ENCODE measurements at places on chromosomes 2 and 18.

- peak; percentile 65 for DNase-seq
These were observed 23.3 kb downstream of the GNLY start for GRCh38 chr2:85717308-85718008.

GRCh38 chr2:85900366-85900765 is 11.6 kb upstream of the ST3GAL5 start:
- no peak for DNase-seq

- DNase-seq, result no peak
These were observed 136.8 kb upstream of the MAP3K20 start for GRCh38 chr2:172938713-172939375.

DNA sequence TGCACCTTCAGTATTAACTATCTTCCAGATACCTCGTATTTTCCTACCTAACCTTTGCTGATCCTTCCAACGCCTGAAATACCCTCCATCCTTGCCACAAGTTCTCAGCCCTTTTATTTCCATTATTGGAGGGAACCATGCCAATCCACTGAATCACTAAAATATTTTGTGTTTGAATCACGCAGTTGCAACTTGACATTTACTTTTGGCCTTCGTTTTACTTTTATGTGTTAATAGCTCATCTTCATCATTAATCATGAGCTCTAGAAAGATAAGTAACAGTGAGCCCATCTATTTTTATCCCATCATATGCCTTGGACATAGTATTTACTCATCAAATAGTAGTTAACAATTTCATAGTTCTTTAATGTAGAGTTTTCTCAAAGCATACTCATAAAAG is 463.2 kb downstream of the THSD7B start:
- DNase-seq, result no peak

DNA sequence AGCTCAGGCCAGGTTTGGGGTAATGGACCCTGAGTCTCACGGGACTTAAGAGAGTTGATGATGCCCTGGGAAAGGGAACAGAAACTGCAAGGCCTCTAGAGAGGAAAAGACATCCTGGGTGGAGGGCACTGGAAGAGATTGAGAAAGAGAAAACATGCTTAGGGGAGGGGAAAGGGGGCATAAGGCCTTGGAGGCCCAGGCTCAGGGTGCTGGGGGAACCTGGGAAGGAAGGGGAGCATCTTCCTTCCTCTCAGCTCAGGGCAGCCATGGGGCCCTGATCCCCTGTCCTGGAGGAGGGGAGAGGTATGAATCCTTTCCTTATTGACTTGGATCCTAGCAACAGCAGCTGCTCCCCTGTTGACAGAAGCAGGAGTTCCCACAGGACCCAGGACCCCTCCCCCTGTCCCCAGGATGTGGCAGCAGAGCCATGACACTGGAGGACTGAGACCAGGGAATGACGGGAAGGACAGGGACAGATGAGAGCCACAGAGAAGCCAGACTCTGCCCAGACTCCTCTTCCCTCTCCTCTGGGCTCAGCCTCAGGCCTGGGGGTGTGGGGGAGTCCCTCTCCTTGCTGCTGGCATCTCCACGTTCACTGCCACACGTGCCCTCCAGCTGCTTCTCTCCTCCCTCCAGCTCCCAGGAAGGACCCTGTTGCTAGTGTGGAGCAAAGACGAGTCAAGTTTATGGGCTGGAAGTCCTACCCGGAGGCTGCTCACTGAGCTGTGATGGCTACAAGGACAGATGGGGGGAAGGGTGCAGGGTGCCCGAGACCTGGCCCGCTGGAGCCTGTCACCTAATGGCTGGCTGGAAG is 815 bp downstream of the GPBAR1 start:
- no peak for DNase-seq

DNA sequence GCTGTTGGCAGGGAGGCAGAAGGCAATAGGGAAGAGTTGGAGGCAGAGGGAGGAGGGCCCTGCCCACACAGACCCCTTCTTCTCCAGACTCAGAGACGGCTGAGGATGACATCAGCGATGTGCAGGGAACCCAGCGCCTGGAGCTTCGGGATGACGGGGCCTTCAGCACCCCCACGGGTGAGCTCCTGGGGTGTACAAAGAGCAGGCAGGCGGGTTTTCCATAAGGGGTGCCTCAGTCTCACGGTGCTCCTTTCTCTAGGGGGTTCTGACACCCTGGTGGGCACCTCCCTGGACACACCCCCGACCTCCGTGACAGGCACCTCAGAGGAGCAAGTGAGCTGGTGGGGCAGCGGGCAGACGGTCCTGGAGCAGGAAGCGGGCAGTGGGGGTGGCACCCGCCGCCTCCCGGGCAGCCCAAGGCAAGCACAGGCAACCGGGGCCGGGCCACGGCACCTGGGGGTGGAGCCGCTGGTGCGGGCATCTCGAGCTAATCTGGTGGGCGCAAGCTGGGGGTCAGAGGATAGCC is 10.0 kb downstream of the SPEG start:
- DNase-seq, result no peak

GRCh38 chr2:75707901-75708300 is 2.8 kb downstream of the GCFC2 start:
- no peak for DNase-seq

GRCh38 chr18:79923896-79924585 is 27.4 kb downstream of the SLC66A2 start:
- no peak for DNase-seq

GRCh38 chr2:154587739-154588138 is 110.8 kb upstream of the KCNJ3 start:
- no peak for DNase-seq

DNA sequence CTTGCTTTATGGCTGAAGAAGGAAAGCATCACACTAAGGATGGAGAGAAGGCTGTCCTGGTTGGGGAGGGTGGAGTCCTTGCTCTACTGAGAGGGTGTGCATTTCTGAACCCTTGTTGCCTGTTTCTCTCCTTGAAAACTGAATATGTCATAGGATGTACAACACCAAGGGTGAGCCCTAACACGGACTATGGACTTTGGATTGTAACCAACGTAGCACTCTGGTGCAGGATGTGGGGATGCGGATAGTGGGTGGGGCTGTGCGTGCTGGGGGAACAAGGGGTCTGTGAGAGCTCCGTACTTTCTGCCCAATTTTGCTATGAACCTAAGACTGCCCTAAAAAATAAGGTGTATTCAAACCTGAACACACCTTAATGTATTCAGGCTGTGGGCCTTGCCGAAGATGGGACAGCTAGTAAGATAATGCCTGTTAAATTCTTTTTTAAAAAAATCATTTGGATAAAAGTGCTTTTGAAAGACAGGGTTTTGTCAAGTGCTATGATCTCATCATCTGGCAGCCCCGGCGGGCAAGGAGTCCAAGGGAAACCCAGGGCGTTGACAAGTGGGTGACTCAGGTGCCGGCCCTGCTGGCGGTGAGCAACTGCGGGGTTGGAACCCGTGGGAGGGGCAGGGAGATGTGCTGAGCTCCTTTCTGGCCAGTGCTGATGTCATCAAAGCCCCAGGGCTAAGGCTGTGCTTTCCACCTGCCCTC is 54.0 kb downstream of the GATA6 start:
- DNase-seq, result peak; percentile 53

- DNase-seq, result peak; percentile 40
These were observed 36.5 kb downstream of the SEMA4F start for GRCh38 chr2:74690571-74690970.

- no peak for DNase-seq
These were observed 157.1 kb downstream of the GALNT3 start for GRCh38 chr2:165636959-165637358.

GRCh38 chr18:31049189-31049588 is 6.6 kb upstream of the DSC3 start:
- no peak for DNase-seq

- DNase-seq, result no peak
These were observed 742.6 kb upstream of the HS6ST1 start for GRCh38 chr2:129061069-129061768.

- DNase-seq, result no peak
These were observed 641.6 kb downstream of the EPHA4 start for GRCh38 chr2:220930271-220931076.

DNA sequence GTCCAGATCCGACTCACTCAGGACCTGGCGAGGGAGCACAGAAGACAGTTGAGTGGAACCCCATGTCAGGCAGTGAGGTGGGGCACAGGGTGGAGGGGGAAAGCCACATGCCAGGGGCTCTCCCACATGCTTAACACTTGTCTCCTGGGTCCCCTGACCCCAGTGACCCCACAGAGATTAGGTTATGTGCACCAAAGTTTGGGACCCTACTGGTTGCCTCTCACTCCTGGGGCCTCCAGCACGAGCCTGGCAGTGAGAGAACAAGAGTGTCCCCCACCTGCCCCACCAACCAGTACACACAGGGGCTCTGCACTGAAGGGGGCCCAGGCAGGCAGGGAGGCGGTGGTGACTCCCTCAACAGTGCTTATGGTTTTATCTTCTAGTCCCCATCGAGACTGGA is 58.3 kb downstream of the CIB4 start:
- DNase-seq, result no peak

GRCh38 chr2:196927376-196928225 is 1.1 kb upstream of the PGAP1 start:
- DNase-seq, result peak; percentile 52

GRCh38 chr18:53551868-53552426 is 672.5 kb downstream of the MBD2 start:
- DNase-seq, result no peak

- no peak for DNase-seq
These were observed 278.3 kb downstream of the RBM43 start for GRCh38 chr2:150983314-150983897.

DNA sequence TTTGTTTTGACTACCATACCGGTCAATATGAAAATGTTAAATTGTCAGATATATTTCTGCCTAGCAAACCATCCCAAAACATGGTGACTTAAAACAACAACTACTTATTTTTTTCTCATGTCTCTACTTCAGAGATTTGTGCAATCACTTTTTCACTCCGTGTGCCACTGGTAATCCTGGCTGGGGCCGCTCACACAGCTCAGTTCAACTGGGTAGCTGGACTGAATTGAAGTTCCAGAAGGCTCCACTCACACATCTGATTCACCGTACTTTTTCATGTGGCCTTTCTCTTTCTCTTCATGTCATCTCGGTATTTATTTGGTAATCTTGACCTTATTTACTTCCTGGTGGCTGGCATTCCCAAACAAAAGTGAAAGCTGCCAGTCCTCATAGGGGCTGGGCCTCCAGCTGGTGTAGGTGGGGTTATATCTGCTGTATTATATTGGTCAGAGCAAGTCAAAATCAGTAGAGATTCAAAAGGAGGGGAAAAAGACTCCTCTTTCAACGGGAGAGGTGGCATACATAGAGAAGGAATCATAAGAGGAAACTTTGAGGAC is 513.9 kb upstream of the NXPH2 start:
- DNase-seq, result no peak

- no peak for DNase-seq
These were observed 16.3 kb upstream of the ITGA4 start for GRCh38 chr2:181440919-181441318.

- no peak for DNase-seq
These were observed 22.9 kb downstream of the SLC66A2 start for GRCh38 chr18:79928563-79928960.

DNA sequence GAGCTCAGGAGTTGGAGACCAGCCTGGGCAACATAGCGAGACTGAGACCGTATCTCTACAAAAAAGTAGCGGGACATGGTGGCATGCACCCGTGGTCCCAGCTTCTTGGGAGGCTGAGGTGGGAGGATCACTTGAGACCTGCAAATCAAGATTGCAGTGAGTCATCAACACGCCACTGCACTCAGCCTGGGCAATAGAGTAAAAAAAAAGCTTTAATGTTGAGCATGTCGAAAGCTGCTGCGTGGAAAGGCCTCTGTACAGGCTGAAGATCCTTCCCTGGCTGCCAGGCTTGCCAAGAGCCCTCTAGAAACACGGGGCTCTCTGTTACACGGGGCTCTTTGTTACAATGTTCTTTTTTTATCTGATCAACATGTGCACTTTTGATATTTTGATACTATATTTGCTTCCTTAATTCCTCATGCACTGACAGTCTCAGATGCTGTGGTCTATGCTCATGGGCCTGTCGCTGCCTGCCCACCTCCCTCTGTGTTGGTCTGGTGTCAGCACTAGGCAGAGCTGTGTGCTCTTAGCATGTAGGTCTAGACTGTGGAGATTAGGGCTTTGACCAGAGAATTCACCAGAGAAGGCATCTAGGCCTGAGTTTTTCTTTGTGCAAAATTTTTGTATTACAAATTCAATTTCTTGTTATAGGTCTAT is 18.7 kb downstream of the CLK1 start:
- no peak for DNase-seq

DNA sequence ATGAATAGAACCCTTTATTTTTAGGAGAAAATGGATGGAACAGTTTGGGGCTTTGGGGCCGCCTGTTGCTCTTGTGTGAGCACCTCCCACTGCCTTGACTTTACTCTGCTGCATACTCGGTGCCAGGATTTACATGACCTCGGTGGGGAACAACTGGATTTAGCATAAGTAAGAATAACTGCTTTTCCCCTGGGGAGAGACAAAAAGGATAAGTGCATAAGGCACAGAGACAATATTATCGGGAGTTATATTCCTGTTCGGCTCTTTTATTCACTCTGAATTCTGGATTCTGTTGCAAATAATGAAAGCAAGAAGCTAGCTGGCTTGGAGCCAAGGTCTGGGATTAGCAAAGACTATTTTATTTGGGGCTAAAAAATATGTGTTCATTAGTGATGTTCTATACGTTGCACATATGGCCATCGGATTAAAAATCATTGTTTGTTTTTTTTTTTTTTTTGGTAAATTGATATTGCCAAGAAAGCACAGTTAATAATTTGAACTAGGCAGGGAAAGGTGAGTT is 69.8 kb downstream of the CYBRD1 start:
- DNase-seq, result no peak

- DNase-seq, result peak; percentile 42
These were observed 22.8 kb downstream of the CCNYL1 start for GRCh38 chr2:207734264-207734635.

DNA sequence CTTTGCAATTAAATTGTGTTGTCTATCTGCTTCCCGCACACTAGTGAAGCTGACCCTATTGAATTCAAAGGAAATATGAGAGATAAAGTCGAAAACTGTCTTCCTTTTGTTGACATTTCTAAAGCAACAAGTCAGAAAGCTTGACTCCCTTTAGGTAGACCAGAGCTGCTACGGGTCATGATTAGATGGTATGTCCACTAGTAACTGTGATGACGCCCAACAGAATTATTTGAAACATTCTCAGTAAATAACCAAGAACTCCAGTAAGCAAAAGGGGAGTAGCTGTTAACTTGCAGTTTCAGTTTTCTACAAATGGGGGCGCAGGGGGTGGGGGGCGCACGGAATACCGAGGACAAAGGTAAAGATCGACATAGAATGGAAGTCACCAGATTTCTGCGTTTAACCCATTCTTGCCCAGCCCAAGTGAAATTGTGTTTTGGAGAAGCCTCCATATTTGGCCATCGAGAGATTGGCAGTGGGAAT is 56.4 kb downstream of the CRIM1 start:
- DNase-seq, result no peak

DNA sequence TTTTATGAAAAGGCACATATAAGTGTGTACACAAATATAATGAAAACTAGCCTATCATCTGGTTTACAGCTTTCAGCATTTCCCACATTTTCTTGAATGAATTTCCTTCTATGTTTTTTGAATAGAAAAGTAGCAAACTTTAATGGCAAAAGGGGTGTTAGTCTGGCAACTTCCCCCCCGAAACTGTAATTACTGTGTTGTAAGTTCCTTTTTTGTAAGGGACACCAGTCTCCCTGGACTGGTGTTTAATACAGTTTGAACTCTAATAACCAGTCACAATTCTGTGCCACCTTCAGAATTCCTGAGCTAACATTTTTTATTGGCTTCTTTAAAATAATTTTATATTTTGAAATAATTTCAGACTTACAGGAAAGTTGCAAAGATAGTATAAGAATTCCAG is 94.2 kb downstream of the ACSL3 start:
- DNase-seq, result no peak

Measured in AG09309 (cell line).